ENCODE measurements at places on chromosomes 12 and 14.

- peak within 1 kb of the TSS; percentile 99 for H3K27ac ChIP-seq
- H3K36me3 ChIP-seq, result no peaks in the 10 kb centered on the region
- peaks cover 77% of the 10 kb centered on the region for H3K4me1 ChIP-seq
- H3K27me3 ChIP-seq, result no peaks in the 10 kb centered on the region
- peak within 1 kb of the TSS; percentile 100 for H3K4me3 ChIP-seq
Measured at GRCh38 chr12:6200256-6201212, at the start of gene CD9. TSS of gene CD9 (plus strand) at chr12:6200400. CDS start at chr12:6200500, 100 bp downstream.

DNA sequence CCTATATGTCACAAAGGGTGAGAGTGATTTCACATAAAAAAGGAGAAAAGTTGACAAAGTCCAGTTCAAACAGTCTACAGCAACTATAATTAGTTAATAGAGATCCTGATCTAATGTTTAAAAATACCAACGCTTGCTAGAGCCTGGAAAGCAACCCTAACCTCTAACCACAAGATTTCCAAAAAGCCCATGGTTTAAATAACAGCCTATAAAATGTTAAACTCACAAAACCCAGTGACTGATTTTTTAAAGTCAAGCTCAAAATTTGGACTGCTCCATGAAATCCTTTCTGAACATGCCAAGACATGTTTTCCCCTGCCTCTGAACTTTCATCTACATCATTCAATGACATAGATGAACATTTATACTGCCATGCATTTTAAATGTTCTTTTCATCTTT is 81.6 kb downstream of the PLEKHG7 start:
- no peak overlapping the region for H3K27ac ChIP-seq
- peaks cover 15% of the 10 kb centered on the region for H3K36me3 ChIP-seq
- no peak overlapping the region for H3K4me3 ChIP-seq
- DNase-seq, result no peak
- H3K4me1 ChIP-seq, result peaks cover 4% of the 10 kb centered on the region

DNA sequence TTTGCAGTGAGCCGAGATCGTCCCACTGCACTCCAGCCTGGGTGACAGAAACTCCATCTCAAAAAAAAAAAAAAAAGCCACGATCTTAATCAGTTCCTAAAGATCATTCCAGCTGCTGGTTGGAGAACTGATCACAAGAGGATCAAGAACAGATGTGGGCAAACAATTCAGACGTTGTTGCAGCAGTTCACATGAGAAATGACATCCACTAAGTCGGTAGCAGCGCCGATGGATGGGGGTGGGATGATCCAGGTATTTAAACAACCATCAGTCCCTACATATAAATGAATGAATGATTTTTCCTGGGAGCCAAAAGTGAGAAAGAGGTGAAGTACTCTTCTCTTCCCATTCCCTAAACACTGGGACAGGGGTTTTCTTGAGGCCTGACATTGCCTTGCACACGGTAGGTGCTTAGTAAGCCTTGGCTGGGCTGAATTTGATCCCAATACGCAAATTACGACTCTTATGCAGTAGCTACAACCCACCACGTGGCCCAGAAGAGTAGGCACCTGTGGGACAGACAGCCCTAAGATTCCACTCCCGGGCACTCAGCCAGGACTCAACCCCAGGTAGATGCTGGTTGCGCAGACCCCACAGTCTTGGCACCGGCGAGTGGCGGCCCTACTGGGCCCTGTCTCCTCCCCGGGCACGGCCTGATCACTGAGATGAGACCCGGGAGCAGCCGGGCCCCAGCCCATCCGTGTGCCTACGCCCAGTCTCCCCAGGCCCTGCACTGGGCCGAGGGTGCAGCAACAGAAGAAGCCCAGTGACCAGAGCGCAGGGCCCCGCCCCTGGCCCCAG is 565 bp downstream of the SPRYD3 start:
- peaks cover 33% of the 10 kb centered on the region for H3K4me1 ChIP-seq
- peaks cover 31% of the 10 kb centered on the region for H3K36me3 ChIP-seq
- peak overlapping the region; percentile 82 for H3K27ac ChIP-seq

- DNase-seq, result no peak
- no peaks in the 10 kb centered on the region for H3K4me1 ChIP-seq
- H3K27ac ChIP-seq, result no peak overlapping the region
- H3K4me3 ChIP-seq, result no peak overlapping the region
- H3K36me3 ChIP-seq, result no peaks in the 10 kb centered on the region
- H3K27me3 ChIP-seq, result no peaks in the 10 kb centered on the region
Measured at GRCh38 chr12:82277582-82277981, 80.6 kb downstream of the CCDC59 start.

DNA sequence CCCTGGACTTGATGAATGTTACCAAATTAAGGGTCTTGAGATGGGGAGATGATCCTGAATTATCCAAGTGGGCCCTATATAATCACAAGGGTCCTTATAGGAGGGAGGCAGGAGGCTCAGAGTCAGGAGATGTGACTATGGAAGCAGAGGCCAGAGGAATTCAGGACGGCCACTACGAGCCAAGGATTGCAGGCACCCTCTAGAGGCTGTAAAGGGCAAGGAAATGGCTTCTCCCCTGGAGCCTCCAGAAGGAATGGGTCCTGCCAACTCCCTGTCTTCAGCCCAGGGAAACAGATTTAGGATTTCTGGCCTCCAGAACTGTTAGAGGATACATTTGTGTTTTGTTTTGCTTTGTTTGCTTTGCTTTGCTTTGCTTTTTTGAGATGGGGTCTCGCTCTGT is 8.8 kb downstream of the BDKRB1 start:
- H3K4me1 ChIP-seq, result peaks cover 29% of the 10 kb centered on the region
- H3K4me3 ChIP-seq, result no peak overlapping the region
- no peaks in the 10 kb centered on the region for H3K27me3 ChIP-seq
- H3K27ac ChIP-seq, result no peak overlapping the region
- no peak for DNase-seq

- H3K27me3 ChIP-seq, result peaks cover 38% of the 10 kb centered on the region
- H3K4me1 ChIP-seq, result peaks cover 8% of the 10 kb centered on the region
- H3K4me3 ChIP-seq, result no peak overlapping the region
- peak overlapping the region; percentile 85 for H3K27ac ChIP-seq
- H3K36me3 ChIP-seq, result no peaks in the 10 kb centered on the region
Measured at GRCh38 chr12:130920119-130920703, 33.5 kb upstream of the ADGRD1 start.

GRCh38 chr12:77049767-77050353 is 15.5 kb downstream of the E2F7 start:
- H3K27ac ChIP-seq, result no peak overlapping the region
- no peaks in the 10 kb centered on the region for H3K4me1 ChIP-seq
- no peak overlapping the region for H3K4me3 ChIP-seq
- H3K36me3 ChIP-seq, result no peaks in the 10 kb centered on the region
- H3K27me3 ChIP-seq, result no peaks in the 10 kb centered on the region

GRCh38 chr12:2118061-2118460 is 65.3 kb downstream of the CACNA1C start:
- DNase-seq, result no peak
- no peak overlapping the region for H3K4me3 ChIP-seq
- no peaks in the 10 kb centered on the region for H3K27me3 ChIP-seq
- H3K27ac ChIP-seq, result no peak overlapping the region
- no peaks in the 10 kb centered on the region for H3K4me1 ChIP-seq
- H3K36me3 ChIP-seq, result no peaks in the 10 kb centered on the region

- no peaks in the 10 kb centered on the region for H3K27me3 ChIP-seq
- no peak for DNase-seq
- H3K36me3 ChIP-seq, result no peaks in the 10 kb centered on the region
- no peaks in the 10 kb centered on the region for H3K4me1 ChIP-seq
- H3K4me3 ChIP-seq, result no peak overlapping the region
Measured at GRCh38 chr12:48542300-48542928, 17.0 kb downstream of the OR8S1 start.
